ENCODE measurements at places on chromosomes 1 and 21.
A peak's percentile ranks its signal among the peaks of the same experiment; 100 is the strongest.

DNA sequence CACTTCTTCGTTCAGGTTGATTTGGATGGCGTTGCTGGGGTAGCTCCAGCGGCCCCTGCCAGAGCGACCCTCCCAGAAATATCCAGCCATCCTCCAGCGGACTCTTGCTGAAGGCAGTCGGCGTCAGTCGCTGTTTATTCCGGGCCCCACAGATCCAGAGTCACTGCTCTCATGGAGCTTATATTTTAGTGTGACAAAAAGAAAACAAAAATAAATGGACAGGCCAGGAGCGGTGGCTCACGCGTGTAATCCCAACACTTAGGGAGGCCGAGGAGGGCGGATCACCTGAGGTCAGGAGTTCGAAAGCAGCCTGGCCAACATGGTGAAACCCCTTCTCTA, 791 bp upstream of the CFAP298 start:
- no peak for DNase-seq

- no peak for DNase-seq
Measured at GRCh38 chr1:114008480-114008941, 29.2 kb downstream of the OLFML3 start.

DNA sequence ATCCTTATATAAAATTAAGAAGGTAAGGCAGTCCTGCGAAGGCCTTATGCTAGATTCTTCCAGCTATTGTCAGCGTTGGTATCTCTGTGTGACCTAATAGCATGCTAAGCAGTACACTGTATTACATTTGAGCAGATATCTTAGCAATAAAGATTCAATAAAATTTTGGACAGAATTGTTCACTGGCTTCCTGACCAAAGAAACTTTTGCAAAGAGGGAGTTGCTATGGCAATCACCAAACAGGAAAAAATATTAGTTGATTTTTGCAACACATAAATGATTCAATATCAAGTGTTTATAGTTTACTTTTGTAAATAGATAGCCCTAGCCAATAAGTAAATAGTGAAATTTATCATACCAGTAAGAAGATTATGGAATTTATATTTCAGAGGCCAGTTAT, 31.0 kb upstream of the PLEKHO1 start:
- no peak for DNase-seq

DNA sequence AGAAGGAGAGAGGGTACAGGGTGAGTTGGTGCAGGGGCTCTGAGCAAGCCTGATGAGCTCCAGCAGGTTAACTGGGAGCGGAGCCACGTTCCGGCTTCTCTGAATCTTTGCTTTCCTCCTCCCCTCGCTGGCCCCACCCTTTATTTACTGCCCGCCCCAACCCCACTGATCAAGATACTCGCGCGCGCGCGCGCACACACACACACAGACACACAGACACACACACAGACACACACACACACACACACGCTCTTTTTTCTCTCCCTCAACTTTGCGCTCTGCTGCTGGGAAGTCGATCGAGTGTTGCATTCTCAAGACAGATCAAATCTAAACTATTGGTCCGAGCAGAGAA, at the start of gene GRIK1:
Gene GRIK1, minus strand, starts transcription at position 73 of the 352 bp plus-strand sequence.
- no peak for DNase-seq

- DNase-seq = no peak
Measured at GRCh38 chr1:183879494-183879893, 74.6 kb downstream of the RGL1 start.

DNA sequence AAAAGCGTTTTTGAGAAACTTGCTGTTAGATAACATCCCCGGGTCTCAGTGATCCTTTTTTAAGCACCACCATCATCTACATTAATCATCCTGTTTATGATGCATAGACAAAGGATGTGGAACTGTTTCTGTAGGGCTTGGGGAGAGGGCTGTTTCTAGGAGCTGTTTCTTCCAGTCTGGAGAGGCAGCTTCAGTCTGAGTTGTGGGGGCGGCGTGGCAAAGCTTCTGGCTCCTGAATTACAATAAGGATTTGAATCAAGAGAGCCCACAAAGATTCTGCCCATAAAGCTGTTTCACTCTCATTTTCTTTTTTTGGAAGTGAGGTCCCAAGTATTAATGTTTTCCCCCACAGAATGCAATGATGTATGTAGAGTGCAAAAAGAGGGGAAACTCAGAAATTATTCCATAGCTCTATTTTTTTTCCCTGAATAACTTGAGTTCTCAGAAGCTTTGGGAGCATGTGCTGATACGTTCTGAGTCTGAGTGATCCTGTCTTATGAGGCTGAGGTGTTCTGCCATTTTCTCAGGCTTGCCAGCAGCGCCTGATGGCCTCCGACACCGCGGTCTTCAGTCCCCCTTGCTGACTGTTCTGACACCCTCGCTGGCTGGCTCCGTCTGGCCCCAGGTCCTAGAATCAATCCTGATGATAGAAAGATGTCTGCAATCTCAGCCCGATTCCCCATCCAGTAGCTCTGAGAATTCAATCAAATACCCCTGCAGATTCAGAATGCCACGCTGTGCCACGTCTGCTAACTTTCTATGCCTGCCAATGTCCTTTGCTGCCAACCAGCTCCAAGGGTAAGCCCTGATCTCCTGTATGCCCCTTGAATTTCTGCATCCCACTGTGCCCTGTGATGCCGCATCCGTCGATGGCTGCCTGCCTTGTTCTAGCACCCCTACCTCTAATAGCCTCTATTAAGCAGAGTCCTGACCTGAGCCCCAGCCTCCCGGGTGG, 92.4 kb upstream of the AKT3 start:
- DNase-seq = no peak

GRCh38 chr1:75125161-75125726, 8.9 kb upstream of the LHX8 start:
- no peak for DNase-seq

DNA sequence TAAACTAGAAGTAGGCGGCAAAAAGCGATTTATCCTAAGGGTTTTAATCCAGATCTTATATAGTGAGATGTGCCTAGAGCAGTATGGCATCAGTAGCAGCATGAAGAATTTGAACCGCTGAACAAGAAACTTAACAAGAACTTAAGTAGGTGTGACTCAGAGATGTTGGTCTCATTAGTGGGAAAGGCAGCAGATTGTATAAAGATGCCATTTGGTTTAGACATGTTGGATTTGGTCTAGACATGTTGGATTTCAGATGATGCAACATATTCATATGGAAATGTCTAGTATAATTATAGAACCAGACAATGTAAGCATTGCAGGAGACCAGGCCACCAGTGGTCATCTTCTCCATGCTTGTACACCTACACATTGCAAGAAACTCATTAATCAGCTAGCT, 42.1 kb upstream of the ZP4 start:
- DNase-seq = no peak

DNA sequence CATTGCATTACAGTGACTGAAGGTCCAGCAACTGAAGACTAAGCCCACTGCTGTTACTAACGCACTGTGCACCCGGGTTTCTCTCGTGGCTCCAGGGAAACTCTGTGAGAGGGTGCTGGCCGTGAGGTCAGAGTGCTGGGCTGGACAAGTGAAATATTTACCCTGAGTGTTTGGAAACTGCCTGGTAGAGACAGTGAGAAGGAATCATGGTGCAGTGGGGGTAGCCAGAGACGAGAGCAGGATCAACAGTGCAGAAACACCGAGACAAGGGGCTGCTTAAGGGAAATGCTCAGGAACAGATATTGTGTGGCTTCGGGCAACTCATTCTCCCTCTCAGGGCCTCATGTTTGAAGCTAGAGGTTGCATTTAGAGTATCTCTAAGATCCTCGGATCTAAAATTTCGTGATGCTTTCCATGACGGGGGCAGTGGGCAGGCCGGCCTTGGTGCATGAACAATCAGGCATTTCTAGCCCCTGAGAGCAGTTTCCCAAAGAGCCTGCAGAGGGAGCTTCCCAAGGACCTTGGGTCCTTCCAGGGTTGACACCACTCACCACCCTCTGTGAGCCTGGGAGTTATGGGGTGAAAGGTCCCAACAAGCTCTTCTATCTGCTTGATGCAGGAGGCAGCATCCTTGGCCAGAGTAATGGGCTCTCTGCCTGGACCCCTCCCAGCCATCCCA, 9.7 kb downstream of the CD2 start:
- DNase-seq = peak; percentile 39

DNA sequence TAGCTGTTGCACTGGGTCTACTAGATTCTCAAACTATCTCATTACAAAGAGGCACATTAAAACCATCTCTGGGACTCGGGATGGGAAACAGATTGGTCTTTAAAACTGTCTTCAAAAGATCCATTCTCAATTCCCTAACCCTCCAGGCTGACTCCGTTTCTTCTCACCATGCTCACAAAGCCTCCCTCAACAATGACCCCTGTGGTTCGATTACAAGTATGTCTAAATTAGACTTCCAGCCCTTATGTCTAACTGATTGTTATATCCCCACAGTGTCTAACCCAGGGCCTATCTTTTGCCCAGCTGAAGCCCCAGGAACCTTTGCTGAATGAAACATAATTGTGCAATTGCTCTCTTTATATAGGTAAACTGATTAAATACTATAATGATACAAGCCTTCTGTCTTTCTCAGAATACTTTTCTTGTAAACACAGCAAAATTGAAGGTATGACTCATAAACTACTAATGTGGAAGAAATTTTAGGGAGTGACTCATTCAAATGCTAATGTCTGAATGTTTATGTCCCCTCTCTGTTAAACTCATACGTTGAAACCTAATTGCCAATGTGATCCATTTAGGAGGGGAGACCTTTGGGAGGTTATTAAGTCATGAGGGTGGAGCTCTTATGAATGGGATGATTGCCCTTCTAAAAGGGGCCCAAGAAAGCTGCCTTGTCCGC, 65.6 kb upstream of the DAB1 start:
- no peak for DNase-seq

GRCh38 chr1:34714386-34714785, 40.5 kb upstream of the GJB5 start:
- no peak for DNase-seq

DNA sequence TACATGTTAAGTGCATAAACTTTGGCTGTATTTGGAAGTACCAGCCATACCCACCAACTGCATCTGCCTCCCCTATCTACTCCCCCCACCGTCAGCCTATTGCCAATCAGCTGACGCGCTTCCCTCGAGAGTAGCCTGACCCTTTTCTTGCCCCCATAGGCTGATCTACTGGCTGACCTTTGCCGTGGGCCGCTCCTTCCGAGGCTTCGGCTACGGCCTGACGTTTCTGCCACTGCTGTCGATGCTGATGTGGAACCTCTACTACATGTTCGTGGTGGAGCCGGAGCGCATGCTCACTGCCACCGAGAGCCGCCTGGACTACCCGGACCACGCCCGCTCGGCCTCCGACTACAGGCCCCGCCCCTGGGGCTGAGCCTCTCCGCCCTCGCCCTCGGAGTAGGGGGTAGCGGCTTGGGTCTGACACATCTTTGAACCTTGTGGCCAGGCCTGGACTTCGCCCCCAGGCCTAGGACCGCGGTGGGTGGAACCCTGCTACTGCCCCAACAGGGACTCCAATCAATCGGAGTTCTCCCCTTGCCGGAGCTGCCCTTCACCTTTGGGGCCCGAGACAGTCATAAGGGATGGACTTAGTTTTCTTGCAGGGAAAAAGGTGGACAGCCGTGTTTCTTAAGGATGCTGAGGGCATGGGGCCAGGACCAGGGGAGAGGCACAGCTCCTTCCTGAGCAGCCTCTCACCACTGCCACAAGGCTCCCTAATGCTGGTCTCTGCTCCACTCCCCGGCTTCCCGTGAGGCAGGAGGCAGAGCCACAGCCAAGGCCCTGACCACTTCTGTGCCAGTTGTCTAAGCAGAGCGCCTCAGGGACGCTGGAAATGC, 4.0 kb downstream of the GLMP start:
- peak; percentile 94 for DNase-seq

GRCh38 chr1:24594328-24594598, 38.4 kb downstream of the NCMAP start:
- DNase-seq = no peak

GRCh38 chr1:236540813-236541465, 17.2 kb downstream of the LGALS8 start:
- no peak for DNase-seq

- DNase-seq = no peak
Measured at GRCh38 chr1:94531664-94532063, 9.9 kb downstream of the F3 start.

GRCh38 chr1:240496941-240497340, 115.0 kb downstream of the GREM2 start:
- DNase-seq = no peak

GRCh38 chr1:227749916-227750710, 14.9 kb downstream of the SNAP47 start:
- DNase-seq = no peak

- no peak for DNase-seq
Measured at GRCh38 chr1:25985171-25985570, 12.7 kb downstream of the PAFAH2 start.

DNA sequence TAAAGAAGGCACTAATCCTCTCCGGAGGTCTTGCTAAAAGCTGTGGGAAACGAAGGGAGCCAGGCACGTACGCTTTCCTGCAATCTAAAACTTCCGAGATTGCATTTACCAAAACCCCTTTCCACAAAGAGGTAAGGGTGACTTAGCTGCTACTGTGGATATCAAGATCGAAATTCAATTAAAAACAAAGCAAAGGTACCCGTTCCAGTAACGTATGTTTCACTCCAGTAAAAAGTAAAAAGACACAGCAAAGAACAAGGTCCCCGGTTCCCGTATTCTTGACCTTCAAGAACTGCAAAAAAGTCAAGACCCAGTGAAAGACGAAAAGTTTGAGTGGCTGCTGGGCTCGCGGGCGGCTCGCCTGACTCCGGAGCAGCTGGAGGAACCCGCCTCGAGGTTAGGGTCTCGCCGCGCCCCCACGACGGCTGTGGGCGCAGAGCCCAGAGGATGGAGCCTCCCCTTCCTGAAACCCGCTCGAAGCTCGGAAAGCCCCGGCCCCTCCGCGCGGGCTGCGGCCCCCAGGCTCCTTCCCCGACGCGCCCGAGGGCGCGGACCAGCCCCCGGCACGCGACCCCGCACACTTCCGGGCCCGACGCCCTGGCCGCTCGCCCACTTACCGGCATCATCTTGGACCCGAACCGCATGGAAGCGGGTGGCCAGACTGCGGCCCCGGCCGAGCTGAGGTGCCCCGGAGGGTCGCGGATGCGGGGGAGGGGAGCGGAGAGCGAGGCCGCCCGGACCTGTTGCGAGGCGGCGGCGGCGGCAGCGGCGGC, 524 bp downstream of the TP53BP2 start:
- peak; percentile 18 for DNase-seq

DNA sequence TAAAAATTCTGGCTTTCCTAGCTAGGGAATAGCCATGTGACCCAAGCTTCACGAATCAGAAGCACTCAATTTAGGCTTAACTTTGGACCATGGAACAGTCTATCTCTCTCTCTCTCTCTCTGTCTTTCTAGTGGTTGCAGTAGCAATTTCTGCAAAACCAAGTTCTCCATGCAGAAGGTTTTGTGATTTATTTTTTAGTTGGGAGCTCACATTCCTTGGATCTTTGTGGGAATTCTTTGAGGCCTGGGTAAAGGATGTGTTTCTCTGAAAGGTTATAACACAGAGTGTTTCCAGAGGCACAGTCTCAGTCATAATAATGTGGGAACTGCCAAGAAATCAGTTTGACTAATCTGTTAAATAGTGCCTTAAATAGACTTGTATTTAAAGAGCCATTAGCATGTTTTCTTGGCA, 112.3 kb upstream of the COL11A1 start:
- no peak for DNase-seq
